HFF-Myc (cell line): ENCODE measurements at places on chromosomes 11 and 22.

GRCh38 chr22:42388130-42388797 is 43.9 kb downstream of the NFAM1 start:
- DNase-seq = no peak

DNA sequence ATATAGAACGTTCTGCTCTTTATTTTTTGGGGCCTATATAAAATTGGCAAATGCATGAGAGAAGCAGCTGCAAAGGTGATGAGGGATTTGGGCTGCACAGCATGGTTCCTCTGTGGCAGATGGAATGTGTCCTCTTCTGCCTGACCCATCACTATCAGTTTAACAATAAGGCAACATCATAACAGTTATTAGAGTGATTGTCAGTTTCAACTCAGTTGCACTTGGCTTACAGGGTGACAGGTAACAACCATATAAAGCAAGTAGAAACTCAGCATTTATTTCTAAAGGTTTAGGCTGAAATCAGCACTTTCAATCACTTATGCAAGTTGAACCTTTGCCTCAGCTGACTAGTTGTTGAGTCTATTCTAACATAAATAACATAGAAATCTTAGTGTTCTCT is 935.4 kb upstream of the CHORDC1 start:
- DNase-seq = no peak

DNA sequence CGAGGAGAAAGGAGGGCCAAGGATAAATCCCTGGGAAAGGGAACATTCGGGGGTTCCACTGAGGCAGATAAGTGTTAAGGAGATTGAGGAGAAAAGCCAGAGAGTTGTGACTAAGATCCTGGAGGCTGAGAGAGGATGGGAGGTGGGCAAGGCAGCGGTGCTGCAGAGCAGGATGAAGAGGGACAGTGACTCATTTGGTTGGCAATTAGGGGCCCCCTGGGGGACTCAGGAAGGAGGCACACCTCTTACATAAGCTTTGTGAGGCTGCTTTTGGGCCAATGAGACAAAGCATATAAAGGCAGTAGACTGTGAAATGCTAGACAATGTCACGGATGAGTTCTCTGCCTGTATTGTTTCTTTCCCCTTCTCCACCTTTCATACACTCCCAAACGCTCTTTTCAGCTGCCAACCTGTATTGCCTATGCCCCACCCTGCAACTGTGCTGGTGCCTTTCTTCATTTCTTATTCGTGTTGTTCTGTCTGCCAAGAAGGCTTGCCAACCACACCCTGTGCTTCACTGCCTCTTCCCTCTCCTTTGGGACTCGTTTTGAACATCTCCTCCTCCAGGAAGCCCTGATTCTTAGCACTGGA is 246.8 kb upstream of the KIRREL3 start:
- DNase-seq = no peak

- no peak for DNase-seq
These were observed 2.8 kb downstream of the IGF2 start for GRCh38 chr11:2136209-2136951.

GRCh38 chr11:34654483-34655334 is 33.8 kb downstream of the EHF start:
- no peak for DNase-seq

DNA sequence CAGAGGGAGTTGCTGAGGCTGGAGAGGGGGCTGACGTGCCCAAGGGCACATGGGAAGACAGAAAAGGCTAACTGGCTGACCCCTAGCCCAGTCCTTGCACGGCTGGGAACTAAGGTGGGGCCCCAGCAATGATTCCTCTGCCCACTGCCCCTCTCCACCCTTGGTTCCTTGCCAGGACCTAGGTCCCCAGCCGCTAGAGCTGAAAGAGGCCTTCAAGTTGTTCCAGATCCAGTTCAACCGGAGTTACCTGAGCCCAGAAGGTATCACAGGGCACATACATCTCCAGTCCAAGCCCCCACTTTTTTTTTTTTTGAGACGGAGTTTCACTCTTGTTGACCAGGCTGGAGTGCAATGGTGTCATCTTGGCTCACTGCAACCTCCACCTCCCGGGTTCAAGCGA is 390 bp downstream of the CTSW start:
- no peak for DNase-seq

DNA sequence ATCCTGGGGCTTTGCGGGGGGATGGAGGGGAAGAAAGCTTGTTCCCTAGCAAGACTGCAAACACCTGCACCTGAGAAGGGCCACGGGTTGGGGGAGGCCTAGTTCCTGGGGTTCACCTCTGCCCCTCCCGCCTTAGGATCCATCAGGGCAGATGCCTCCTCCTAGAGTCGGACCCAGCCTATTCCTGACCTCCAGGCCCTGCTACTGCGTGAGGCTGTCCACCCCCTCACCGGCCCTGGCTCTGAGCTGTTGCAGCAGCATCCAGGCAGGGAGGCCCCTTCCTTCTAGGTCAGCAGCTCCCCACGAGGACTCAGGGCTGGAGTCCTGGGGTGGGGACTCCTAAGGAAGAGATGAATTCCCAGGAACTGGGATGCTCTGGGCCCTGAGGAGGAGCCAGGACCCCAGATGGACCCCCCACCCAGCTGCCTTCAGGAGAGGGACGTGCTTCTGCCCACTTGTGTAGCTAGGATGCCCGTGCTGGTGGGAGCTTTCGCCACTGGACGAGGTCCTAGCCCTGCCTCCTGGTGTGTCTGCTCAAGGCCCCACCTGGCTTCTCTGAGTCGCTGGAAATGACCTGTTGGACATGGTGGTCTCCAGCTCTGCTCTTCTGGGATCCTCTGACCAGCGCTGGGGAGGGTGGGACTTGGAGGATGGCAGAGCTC is 10.3 kb downstream of the MRGPRF start:
- no peak for DNase-seq

DNA sequence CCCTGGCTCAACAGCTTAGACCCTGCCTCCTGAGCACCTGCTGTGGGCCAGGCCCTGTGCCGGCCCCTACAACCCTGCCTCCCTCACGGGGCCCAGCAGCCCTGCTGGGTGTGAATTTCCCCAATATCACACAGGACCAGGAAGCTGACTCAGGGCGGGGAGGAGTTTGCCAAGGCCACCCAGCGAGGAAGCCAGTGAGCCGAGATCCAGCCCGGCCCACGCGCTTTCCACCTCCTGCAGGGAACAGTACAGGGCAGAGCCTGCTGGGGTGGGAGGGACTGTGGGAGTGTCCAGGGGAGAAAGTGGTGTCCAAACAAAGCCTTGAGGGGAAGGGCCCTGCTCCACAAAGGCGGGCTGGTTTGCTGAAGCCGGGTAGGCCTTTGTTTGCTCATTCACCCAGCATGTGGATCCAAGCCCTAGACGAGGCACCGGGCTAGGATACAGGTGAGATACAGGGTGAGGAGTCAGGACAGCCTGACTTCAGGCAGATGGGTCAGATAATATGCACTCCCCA is 26.8 kb downstream of the RPL3 start:
- DNase-seq = peak; percentile 64

DNA sequence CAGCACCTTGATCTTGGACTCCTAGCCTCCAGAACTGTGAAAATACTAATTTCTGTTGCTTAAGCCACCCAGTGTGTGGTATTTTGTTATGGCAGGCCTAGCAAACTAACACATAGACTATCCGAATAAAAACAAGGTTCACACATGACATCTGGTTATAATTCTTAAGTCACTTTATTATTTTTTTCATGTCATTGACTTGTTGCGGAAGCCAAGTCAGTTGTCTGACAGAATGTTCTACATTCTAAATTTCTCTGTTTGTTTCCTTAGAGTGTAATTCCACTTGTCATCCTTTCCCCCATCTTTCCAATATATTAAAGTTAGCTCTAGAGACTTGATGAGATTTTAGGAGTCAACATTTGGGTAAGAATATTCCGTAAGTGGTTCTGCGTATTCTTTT is 40.6 kb downstream of the RAB30 start:
- no peak for DNase-seq

- DNase-seq = no peak
These were observed 107.0 kb downstream of the ATG16L2 start for GRCh38 chr11:72921028-72921716.

- DNase-seq = peak; percentile 35
These were observed 857.0 kb downstream of the KCNA4 start for GRCh38 chr11:29159552-29160465.

- no peak for DNase-seq
These were observed 26.1 kb downstream of the PTPRJ start for GRCh38 chr11:48006301-48006992.

DNA sequence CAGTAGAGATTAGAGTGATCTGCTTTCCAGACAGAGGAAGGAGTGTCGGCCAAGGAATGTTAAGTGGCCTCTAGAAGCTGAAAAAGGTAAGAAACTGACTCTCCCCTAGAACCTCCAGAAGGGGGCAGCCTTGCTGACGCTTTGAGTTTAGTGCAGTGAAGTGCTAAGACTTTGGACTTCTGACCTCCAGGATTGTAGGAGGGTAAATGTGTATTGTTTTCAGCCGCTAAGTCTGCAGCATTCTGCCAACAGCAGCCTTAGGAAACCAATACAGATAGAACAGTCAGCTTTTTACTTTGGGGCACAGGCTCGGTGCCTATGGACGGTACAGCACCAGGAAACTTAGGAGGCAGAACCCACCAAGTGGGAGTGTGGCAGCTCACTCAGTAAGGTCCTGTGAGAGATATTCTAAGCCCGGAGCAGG is 3.6 kb upstream of the TBC1D22A start:
- no peak for DNase-seq

- DNase-seq = no peak
These were observed 21.5 kb downstream of the LRP4 start for GRCh38 chr11:46896719-46897406.

DNA sequence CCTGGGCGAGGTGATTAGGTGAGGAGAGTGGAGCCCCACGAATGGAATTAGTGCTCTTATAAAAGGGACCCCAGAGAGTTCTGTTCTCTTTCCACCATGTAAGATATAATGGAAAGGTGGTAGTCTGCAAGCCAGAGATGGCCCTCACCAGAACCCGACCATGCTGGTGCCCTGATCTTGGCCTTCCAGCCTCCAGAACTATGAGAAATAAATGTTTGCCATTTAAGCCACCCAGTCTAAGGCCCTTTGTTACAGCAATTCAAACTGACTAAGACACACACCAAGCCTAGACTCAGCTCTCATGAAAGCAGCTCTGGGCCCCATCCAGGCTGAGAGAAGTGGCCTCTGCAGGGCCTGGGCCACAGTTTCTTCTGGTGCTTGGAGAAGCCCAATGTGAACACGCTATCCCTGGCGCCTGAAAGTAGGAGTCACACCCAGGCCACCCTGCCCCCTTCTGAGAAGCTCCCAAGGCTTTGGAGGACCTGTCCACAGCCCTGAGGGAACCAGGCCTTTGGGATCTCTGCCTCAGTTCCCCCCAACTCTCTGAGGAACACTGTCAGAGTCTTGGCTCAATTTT is 35.3 kb upstream of the LYVE1 start:
- DNase-seq = no peak

DNA sequence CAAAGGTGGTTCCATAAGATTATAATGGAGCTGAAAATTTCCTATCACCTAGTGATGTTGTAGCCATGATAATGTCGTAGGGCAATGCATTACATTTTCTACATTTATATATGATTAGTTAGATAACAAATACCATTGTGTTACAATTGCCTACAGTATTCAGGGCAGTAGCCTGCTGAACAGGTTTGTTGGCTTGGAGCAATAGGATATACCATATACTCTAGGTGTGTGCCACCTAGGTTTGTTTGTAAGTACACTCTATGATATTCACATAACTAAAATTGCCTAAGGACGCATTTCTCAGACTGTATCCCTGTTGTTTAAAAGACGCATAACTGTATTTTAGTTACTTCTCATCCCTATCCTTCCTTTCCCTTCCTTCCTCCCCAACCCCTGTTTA is 13.6 kb downstream of the PLEKHB1 start:
- no peak for DNase-seq

DNA sequence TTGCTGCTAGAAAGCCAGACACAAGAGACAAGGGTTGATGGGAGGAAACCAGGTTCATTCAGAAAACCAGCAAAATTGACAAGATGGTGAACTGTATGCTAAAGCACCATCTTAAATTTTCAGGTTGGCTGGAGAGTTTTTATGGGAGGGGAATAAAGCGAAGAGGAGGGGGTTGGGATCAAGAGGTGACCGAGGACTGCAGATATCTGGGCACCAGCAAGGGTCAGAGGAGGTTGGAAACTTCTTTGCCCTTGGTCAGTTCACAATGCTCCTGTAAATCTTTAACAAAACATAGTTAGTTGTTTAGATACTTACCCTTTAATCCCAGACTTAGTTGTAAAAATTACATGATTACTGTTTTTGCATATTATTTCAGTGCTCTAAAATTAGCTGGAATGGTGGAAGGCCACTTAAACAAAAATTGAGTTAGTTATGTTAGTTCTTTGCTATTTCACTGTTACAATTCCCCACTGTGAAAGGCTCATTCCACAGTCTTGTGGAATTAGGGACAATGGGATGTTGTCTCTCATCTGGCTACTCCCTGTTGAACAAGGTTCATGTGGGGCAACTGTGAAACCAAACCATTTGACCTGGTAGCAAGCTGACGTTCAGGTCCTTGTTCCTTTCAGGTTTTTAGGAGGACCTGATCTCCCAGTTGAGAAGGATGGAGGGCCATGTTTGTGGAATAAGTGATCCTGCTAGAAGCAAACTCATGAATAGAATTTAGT is 30.6 kb upstream of the QSER1 start:
- no peak for DNase-seq

GRCh38 chr11:99241066-99241465 is 220.3 kb downstream of the CNTN5 start:
- no peak for DNase-seq

GRCh38 chr11:40597546-40598113 is 861.8 kb downstream of the LRRC4C start:
- no peak for DNase-seq

DNA sequence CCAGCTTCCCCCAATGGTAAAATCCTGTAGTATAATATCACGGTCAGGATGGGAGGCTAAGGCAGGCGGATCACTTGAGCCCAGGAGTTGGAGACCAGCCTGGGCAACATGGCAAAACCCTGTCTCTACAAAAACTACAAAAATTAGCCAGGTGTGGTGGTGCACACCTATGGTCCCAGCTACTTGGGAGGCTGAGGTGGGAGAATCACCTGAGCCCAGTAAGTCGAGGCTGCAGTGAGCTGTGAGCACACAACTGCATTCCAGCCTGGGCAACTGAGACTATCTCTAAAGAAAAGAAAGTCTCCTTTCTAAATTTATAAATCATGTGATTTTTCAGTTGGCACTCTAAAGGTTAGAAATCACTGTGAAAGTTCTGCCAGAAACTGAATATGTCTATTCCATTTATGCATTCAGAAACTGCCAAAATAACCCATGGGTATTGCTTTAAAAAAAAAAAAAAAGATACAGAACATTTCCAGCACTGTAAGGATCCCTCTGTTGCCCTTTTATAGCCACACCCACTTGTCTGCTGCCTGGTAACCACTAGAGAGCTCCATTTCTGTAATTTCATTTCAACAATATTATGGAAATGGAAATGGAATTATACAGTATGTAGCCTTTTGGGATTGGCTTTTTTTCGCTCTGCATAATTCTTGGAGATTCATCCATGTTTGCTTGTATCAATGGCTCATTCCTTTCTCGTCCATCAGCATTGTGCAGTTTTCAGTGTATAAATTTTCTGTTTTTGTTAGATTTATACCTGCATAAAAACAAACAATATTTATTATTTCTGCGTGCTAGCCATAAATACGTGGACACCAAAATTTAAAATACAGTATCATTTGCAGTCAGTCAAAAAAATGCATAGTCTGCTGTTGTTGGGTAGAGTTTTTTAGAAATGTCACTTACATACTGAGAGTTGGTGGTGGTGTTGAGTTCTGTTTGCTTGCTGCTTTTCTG is 9.4 kb downstream of the CDC45 start:
- DNase-seq = no peak

GRCh38 chr11:108221371-108221770 is 1.1 kb downstream of the NPAT start:
- no peak for DNase-seq

GRCh38 chr22:44304354-44304753 is 8.4 kb downstream of the SHISAL1 start:
- no peak for DNase-seq

GRCh38 chr11:126570489-126570888 is 215.0 kb downstream of the ST3GAL4 start:
- DNase-seq = no peak
